ENCODE measurements at places on chromosomes 3 and 15. TPM values are rescaled to one million over a fixed set of nuclear protein-coding genes. Genes with fewer than 3 reads are reported as not detected.

The DMXL2 gene
- total RNA-seq = 10.5 TPM

The FEZF2 gene
- total RNA-seq = not detected

The NLGN1 gene
- 1.4 TPM for total RNA-seq

The COL8A1 gene
- total RNA-seq = 5.0 TPM

The PPP4R2 gene
- total RNA-seq = 34.9 TPM

The TTLL3 gene
- 34.9 TPM for total RNA-seq

The NR2E3 gene
- total RNA-seq = not detected

The SAMMSON gene
- not detected for total RNA-seq

Data from lower leg skin (tissue), 4 donors.